ENCODE measurements at places on chromosomes 4 and X.
A peak's percentile ranks its signal among the peaks of the same experiment; 100 is the strongest.

- peak; percentile 84 for DNase-seq
Observed at GRCh38 chr4:22129454-22130029, 181.0 kb upstream of the KCNIP4 start.

DNA sequence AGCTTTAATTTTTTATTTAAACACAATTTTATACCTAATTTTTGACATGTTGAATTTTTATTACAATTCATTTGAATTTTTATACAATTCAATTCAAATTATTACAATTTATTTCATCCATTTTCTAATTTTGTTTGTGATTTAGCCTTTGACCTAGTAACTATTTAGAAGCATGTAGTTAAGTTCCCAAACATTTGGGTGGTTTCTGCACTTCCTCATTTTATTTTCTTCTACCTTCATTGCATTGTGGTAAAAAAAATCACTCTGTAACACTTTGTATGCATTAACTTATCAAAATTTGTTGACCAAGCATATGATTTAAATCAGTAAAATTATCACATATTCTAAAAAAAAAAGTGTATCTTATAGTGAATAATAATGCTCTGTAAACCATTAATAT is 928.9 kb downstream of the ARAP2 start:
- no peak for DNase-seq

DNA sequence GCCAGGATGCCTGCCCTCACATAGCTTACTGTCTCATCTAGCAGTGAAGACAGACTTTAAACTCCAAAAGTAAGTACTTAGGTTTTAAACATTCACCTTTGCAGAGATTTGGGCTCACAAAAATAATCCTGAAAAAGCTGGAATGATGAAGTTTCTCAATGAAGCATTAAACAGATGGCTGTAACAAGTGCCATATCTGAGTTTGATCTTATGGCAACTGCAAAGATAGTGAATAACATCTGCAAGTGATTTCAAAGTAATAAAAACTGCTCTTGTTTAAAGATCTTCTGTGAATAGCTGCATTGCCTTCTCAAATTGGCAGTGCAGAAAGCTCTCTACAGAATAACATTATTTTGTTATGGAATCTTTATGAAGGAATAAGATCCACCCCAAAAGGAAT is 271.2 kb upstream of the SMIM31 start:
- DNase-seq = no peak

DNA sequence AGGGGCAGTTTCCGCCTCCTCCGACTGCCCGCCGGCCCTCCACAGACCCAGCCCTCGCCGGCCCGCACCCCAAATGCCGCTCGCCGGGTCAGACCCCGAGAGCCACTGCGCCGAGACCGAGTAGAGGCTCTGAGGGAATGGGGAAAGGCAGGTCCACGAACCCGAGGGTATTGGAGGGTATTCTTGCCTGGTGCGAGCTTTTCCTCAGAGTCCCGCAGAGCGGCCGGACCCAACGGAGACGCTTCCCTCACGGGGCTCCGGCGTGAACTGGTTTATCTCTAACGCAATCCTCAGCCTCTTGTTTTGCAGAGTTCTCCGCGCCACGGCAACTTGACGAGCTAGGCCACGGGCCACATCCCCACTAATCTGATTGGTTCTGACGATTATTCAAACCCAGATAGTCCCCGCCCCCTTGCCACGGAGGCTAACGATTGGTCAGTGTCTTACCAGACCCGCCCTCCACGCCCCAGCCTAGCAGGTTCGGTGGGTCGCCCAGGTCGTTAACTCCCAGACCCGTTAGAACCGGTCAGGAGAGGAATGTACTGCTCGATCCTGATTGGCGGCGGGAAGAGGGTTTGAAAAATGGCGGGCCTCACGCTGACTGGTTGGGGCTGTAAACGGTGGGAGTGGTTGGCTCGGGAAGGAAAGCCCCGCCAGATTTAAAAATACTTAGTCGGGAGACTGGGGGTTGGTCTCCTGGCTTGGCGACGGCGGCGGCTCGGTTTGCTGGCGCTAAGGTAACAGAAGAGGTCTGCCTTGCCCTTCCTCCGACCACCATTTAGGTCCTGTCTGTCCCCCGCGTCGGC is at the start of gene HMGB2:
HMGB2 (minus strand) TSS at position 274 of the 806 bp plus-strand sequence. CDS start 709 bp downstream, outside the sequence.
- peak; percentile 99 for DNase-seq

- DNase-seq = no peak
Observed at GRCh38 chr4:107147873-107148272, 111.8 kb upstream of the DKK2 start.

DNA sequence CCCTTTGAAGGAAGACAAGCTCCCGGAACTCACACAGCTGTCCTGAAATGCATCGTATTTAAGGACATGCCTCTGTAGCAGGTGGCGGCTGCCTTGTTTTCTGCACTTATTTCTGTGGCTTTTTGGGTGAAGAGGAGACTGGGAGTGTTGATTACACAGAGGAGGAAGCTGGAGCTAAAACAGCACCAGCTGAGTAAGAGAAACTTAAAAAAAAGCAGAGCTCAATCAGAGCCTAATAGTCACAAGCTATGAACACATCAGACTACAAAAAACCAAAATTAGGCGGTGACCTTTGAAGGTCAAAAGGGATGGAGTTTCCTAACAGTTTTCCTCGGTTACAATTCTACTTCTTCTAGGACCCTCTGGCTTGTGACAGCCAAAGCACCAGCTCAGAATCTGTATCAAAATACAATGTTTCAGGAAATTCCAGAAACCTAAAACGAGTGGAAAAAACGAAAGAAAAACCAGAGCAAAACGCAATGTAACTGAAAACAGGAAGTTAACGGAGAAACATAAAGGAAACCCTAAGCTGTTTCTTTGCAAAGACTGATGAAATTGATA is 13.5 kb downstream of the PRKX start:
- DNase-seq = no peak

GRCh38 chr4:165016971-165017370 is 14.8 kb upstream of the TRIM60 start:
- DNase-seq = peak; percentile 40

DNA sequence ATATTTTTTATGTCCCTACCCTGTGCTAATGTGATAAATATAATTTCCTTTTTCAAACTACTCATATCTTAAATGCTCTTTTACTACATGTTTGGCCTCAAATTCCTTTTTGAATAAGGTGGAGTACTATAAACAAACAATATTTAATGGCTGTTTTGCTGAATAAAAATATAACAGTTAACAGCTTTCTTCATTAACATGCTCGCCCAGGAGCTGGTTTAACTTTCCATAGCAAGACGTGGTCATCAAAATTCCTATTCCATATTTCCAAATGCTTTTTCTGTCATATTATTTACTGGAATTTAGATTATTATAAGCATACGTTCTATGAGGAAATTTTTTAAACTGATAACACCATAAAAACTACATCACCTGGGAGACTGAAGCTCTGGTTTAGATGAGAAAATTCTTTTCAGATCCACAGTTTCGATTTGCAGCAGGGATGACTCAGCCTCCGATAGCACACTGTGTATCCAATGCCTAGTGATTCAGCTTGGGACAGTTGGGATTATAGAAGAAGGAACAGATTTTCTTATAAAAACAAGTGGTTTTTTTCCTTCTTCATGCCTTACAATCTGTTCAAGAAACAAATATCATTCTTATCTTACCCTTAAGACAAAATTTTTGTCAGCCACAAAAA is 129.1 kb downstream of the FBXO8 start:
- DNase-seq = peak; percentile 81

- DNase-seq = no peak
Observed at GRCh38 chr4:37522996-37523395, 163.2 kb downstream of the RELL1 start.

- no peak for DNase-seq
Observed at GRCh38 chr4:127284236-127284635, 348.5 kb upstream of the INTU start.

- DNase-seq = no peak
Observed at GRCh38 chr4:80809039-80809729, 221.3 kb upstream of the BMP3 start.

- no peak for DNase-seq
Observed at GRCh38 chrX:78378476-78379115, 51.2 kb upstream of the CYSLTR1 start.

- DNase-seq = no peak
Observed at GRCh38 chrX:149867488-149867887, 13.5 kb upstream of the MAGEA8 start.

GRCh38 chr4:189073739-189074138 is 866.9 kb upstream of the FRG1 start:
- DNase-seq = no peak

- peak; percentile 15 for DNase-seq
Observed at GRCh38 chr4:181959121-181959520, 284.1 kb upstream of the TENM3 start.

DNA sequence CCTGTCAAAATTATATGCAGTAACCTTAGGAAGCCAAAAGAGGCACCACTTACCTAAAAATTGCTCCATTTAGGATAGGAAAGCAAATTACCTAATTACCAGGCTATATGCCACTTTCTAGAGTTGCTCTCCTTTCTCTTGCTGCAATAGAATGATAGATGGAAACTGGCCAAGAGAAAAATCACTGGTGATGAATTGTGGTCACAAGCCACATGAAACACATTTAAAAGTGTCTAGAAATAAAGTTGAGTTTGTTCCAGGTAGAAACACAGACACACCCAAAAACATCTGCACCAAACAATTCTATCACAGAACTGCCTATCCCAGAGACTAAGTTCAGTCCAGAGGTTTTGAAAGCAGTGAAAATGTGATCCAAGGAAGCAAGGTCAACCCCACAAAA is 337.7 kb downstream of the PCDH19 start:
- DNase-seq = peak; percentile 1

DNA sequence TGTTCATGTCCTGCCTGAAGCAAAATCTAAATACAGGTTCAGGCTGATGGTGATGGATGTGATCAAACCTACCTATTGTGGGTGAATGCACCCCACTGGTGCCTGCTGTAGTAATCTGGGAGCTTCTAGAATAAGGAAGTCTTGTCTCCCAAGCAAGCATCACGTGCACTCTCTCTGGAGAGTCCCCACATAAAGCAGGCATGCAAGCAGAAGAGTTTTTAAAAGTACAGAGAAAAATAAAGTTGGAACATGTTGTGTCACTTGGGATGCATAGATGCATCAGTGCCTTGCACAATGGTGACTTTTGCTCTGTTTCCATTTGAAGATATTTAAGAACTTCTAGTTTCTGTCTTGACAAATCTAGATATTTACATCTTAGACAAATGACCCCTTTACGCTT is 54.9 kb downstream of the MAD2L1 start:
- no peak for DNase-seq

DNA sequence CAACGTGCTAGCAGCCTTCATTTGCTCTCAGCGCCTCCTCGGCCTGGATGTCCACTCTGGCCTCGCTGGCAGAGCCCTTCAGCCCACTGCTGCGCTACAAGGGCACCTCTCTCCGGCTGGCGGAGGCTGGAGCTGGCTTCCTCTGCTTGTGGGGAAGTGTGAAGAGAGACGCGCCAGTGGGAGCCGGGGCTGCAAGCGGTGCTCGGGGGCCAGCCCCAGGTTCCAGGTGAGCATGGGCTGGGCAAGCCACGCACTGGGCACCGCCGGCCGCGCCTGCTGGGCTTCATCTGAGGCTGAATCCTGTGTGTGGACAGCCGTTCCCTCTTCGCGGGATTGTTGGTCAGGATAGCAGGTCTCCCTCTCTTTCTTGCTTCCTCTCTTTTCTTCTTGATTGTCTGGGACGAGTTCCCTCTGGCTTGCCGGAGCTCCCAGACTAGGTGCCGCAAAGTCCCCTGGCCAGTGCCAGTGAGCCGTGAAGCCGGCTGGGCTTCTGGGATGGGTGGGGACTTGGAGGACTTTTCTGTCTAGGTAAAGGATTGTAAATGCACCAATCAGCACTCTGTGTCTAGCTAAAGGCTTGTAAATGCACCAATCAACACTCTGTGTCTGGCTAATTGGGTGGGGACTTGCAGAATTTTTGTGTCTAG is 165.0 kb downstream of the HEPH start:
- no peak for DNase-seq

GRCh38 chr4:25563071-25563564 is 92.5 kb upstream of the SLC34A2 start:
- DNase-seq = peak; percentile 91

DNA sequence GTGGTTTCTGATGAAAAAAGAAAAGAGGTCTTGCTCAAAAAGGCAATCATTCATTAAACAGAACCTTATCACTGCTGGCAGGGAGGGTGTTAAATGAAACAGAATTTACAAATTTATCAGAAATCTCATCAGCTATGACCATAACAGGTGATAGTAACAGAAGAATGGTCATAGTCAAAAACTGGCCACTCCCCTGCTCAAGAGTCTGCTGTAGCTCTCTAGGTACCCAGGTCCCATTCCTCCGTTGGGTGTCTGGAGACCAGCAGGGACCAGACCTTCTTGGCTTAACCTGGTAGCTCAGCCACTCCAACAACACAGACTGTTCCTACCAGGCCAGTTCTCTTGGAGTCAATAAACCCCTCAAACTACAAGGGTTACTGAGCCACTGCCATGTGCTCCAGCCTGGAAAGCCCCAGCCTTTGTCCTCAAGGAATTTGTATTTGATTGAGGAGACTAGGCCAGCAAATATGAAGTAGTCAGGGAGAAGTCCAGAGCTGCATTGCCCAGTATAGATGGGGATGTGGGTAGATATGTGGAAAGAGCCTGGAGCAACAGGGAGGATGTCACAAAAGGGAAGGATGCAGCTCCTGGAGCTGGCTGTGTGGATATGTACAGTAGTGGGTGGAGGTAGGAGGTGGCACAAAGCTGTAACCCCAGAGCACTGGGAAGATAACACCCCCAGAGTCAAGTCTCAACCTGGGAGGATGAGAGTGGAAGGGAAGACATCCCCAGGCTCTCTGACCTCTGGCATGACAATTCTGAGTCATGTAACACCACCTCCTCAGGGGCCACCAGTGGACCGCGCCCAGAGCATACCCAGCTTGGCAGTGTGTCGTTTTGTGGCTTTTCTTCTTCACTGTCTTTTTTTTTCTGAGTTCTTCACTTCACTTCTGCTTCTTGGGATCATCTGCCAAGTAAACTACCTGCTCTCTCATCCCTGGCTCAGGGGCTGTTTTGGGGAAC is 21.9 kb downstream of the RASL11B start:
- DNase-seq = no peak

- peak; percentile 18 for DNase-seq
Observed at GRCh38 chr4:123412091-123412505, 15.5 kb downstream of the SPRY1 start.

DNA sequence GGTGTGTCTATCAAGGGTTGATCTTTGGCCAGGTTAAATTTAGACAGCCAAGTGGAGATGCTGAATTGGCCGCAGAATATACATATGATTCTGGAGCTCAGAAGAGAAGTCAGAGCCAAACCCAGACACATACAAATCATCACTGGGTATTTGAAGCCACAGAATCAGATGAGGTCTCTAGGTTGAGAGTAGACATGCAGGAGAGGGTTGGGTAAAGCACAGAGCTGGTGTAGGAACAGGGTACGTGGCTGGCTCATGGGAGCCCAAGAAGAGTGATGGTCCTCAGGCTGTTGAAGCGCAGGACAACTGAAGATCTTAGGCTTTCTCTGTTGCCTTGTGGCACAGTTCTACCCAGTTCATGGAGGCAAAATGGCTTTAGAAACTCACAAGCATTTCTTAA is 37.7 kb downstream of the ADAMTS3 start:
- no peak for DNase-seq
